ENCODE measurements at places on chromosomes 7 and 10. TPM values are rescaled to one million over a fixed set of nuclear protein-coding genes. Genes with fewer than 3 reads are reported as not detected.

RARRES2 gene
- not detected for total RNA-seq

ITGA8 gene
- not detected for total RNA-seq

PSMA2 gene
- total RNA-seq, result 101 TPM

ZNF212 gene
- 4.9 TPM for total RNA-seq

SORBS1 gene
- 3.9 TPM for total RNA-seq

ZPBP gene
- total RNA-seq, result not detected

NDUFB2 gene
- total RNA-seq, result 113 TPM

CELF2 gene
- total RNA-seq, result 12.5 TPM

ACSM6 gene
- not detected for total RNA-seq
